ENCODE measurements at places on chromosomes 12 and 14.

GRCh38 chr14:28831126-28831525 lies 64.5 kb downstream of the FOXG1 start:
- DNase-seq, result peak; percentile 11

- DNase-seq, result peak; percentile 57
Observed at GRCh38 chr12:112381406-112381882, 787 bp downstream of the HECTD4 start.

DNA sequence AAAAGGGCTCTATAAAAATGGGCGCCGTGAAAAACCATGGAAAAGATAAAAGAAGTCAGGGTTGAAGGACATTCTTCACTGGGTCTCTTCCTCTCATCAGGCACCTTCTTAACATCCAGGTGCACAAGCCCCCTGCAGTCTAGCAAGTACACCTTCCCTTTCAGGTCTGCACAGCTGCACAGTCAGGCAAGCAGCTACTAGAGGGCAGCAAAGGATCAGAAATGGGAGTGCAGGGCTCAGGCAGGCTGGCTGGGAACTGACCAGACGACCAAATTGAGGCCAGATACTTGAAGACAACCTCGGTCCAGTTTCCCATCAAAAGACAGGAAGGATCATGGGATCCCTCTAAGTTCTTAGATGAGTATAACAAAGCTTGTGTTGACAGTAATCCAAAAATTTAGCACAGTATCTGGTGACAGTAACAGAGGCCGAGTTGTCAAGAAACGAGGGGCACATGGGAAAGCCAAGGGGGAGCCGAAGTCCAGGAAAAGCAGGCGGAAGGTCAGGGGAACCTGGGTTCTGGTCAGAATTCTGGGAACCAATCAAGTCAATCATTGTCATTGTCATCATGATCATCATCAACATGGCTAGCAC lies 10.1 kb upstream of the GRIP1 start:
- DNase-seq, result peak; percentile 50

- no peak for DNase-seq
Observed at GRCh38 chr12:77980782-77981181, 150.1 kb downstream of the NAV3 start.

GRCh38 chr12:15393037-15393436 lies 70.7 kb downstream of the PTPRO start:
- no peak for DNase-seq

DNA sequence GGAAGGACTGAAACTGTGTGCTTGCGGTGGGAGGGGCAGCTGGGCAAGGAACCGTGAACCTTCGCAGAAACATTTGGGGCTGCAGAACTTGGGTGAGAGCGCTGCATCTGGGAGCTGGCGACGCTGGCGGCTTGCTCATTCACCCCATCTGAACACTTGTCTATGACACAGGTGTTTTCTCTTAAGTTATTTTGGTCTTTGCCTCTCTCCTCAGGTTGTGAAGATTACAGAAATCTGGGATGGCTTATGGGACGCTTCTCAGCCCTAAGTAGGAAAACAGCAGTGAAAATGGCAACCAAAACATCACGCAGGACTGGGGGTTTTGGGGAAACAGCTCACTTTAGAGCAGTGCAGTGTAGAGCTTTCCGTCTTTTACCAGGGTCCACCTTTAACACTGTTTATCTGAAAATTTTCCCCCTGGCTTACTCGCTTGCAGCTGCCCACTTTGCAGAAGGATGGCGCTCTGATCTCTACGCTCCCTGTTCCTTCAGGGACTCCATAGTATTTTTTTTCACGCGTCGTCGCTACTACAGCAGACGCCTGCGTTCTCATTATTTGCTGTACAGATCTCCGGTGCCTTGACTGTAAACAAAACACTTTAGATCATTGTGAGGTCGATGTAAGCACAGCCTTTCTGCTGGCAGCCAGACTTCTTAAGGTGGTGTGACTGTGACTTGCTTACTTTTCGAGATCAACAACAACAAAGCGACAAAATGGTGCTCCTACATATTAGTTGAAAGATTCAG lies 2.7 kb upstream of the CDKN1B start:
- peak; percentile 65 for DNase-seq
